Ammon's horn (tissue), 1 donor: ENCODE measurements at places on chromosomes 3 and 15.
A peak's percentile ranks its signal among the peaks of the same experiment; 100 is the strongest.

GRCh38 chr3:65262548-65262947 lies 574.7 kb upstream of the ADAMTS9 start:
- no peak for DNase-seq

DNA sequence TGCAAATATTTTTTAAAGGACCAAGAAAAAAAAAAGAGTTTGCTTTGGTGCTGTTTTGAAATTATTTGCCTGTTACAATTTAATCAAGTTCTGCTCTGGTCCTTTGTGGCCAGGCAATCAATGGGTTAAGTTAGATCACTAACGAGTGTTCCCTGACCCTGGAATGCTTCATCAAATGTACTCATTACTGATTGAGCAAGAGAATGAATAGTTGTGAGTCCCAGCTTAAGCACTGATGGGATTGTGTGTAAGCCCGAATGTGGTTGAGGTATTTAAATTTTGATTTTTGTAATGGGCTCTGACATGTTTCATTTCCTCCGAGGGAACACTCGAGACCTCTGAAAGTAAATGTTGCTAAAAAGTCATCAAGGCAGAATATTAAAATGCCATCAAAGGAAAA lies 699.1 kb downstream of the MCTP2 start:
- DNase-seq, result no peak

- DNase-seq, result no peak
Measured at GRCh38 chr15:34161329-34161963, 48.5 kb downstream of the KATNBL1 start.

GRCh38 chr15:42154956-42155355 lies 1.5 kb downstream of the PLA2G4F start:
- no peak for DNase-seq

DNA sequence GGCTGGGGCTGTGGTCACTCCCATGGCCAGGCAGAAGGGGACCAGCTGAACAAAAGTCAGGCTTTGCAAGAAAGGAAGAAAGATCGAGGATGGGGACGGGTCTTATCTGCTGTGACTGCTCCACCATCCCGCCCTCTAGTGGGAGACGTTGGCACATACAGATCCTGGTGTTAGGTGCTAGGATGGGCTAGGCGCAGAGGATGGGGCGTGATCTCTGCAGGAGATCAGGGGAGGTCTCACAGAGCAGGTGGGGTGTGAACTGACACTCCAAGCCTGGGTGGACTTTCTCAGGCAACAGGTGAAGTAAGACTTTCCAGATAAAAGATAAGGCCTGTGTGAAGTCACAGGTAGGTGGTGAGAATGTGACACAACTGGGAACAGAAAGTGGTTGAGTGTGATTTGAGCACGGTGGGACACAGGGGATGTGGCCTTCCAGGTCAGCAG lies 141.9 kb upstream of the SMAD3 start:
- no peak for DNase-seq

DNA sequence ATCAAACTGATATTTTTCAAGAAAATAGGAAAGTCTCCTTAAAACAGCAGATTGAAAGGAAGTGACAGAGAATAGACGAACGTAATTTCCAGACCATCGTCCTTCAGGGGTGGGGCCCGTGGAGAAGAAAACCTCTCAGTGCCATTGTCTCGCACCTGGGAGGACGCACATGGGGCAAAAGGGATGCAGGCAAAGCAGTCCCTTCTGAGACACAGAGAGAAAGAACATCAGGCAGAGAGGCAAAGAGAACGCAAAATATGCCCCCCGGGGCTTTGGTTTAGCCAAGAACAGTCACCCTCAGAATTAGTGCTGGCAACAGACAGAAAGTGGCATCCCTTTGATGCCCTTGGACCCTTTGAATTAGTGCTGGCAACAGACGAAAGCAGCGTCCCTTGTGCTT lies 37.0 kb downstream of the MUC20 start:
- no peak for DNase-seq

DNA sequence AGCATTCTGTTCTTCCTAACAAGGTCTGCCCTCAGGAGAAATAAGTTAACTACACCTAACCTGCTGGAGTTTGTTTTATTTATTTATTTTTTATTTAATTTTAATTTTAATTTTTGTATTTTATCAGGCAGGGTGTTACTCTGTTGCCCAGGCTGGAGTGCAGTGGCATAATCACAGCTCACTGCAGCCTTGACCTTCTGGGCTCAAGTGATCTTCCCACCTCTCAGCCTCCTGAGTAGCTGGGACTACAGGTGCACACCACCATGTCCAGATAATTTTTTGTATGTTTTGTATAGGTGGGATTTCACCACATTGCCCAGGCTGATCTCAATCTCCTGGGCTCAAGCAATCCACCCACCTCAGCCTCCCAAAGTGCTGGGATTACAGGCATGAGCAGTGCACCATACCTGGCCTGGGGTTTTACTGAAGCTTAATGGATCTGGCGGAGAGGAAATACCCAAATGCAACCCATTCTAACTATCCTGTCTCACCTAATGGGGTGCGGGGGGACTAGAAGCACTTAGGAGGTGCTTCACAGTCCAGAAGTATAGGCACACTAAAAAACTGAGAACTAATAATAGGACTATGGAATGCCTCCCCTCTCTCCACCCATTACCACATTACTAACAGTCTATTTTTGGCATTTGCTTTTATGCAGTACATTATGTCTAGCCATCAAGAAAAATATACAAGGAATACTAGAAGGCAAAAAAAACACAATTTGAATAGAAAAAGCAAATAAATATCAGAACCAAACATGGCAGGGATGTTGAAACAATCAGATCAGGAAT lies 61.4 kb downstream of the TTBK2 start:
- no peak for DNase-seq

DNA sequence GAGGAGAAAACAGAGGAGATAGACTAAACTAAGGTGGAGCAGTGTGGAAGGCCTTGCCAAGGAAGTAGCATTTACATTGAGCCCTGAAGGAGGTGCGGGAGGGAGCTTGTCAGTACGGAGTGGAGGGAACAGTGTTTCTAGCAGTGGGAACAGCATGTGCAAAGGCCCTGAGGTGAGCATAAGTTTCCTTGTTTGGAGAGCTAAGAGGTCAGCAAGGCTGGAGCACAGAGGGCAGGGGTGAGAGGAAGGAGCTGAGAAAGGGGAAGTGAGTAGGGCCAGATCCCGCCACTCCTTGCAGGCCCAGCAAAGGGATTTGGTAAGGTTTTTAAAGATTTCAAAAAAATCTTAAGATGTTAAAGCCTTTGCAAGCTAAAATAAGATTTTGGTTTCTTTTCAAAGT lies 70.1 kb downstream of the HMCES start:
- no peak for DNase-seq

GRCh38 chr3:159265705-159266104 lies 463.9 kb downstream of the MFSD1 start:
- DNase-seq, result no peak

GRCh38 chr3:48662753-48663488 lies at the start of gene CELSR3:
Gene CELSR3 (minus strand): TSS chr3:48662886. CDS start chr3:48662634, 252 bp downstream.
- DNase-seq, result peak; percentile 89

DNA sequence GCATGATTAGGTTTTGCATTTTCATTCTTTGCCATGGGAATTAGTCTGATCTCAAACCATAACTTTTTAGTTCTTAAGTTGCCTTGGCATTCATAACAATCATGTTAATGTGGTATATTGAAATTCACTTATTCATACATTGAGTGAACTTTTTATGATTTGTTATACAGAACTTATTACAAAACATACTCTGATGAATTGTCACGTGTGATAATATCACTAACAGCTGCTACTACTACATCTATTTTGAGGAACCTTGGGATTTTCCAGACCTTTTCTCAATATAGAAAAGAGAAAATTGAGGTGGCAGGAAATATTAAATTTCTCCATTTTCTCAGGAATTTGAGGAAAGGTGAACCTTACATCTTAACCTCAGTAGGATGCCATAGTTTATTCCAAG lies 9.2 kb downstream of the LXN start:
- no peak for DNase-seq

GRCh38 chr3:16137977-16138376 lies 36.5 kb upstream of the GALNT15 start:
- no peak for DNase-seq

GRCh38 chr3:59289831-59290230 lies 240.0 kb upstream of the CFAP20DC start:
- DNase-seq, result peak; percentile 4

- DNase-seq, result no peak
Measured at GRCh38 chr3:98010194-98010882, 24.8 kb downstream of the GABRR3 start.

- DNase-seq, result no peak
Measured at GRCh38 chr3:104127830-104128229, 1238.9 kb upstream of the ALCAM start.

- no peak for DNase-seq
Measured at GRCh38 chr3:145578471-145578870, 582.5 kb downstream of the PLOD2 start.

DNA sequence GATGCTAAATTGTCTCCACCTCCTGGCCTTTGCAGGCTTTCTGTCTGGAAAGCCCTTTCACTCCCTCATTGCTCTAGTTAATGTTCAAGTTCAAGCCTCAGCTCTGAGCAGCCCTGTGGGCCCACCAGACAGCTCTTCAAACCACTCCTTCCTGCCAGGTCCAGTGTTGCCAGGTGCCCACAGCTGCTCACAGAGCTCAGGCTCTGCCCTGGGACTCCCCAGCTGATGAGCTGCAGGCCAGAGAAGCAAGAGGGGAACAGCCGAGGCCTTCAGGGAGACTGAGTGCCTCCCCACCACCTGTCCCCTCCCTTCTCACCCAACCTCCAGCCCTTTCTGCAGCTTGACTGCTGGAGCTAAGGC lies 1.3 kb upstream of the ZBTB47 start:
- DNase-seq, result no peak

DNA sequence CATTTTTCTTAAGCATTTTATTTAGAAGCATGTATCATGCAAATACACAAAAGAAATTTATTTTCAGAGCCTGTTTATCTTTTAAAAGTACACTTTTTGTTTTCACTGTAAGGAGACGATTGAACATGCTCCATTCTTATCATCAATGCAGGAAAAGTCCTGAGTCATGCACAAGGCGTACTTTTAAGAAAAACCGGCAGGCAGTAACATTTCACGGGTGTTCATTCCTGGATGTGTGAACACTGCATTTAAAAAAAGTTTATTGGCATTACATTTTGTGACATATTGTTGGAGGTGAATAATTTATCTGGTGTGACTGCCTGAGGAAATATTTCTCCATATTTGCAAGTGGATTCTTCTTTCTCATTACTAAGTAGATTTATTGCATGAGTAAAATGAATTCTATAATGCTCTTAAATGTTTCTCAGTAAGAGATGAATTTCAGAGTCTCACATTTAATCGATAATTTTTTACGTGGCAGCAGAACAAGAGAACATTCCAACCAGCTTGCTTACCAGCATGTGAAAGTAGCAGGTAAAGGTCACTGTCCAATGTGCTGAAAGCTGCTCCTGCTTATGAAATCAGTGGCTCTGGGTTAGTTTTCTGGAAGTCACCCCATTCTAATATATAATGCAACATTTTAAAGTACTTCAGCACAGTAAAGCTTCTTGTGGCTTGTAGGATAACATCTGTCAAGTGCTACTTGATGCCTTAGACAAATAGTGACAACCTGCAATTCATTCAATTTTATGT lies 87.0 kb downstream of the SV2B start:
- DNase-seq, result no peak

DNA sequence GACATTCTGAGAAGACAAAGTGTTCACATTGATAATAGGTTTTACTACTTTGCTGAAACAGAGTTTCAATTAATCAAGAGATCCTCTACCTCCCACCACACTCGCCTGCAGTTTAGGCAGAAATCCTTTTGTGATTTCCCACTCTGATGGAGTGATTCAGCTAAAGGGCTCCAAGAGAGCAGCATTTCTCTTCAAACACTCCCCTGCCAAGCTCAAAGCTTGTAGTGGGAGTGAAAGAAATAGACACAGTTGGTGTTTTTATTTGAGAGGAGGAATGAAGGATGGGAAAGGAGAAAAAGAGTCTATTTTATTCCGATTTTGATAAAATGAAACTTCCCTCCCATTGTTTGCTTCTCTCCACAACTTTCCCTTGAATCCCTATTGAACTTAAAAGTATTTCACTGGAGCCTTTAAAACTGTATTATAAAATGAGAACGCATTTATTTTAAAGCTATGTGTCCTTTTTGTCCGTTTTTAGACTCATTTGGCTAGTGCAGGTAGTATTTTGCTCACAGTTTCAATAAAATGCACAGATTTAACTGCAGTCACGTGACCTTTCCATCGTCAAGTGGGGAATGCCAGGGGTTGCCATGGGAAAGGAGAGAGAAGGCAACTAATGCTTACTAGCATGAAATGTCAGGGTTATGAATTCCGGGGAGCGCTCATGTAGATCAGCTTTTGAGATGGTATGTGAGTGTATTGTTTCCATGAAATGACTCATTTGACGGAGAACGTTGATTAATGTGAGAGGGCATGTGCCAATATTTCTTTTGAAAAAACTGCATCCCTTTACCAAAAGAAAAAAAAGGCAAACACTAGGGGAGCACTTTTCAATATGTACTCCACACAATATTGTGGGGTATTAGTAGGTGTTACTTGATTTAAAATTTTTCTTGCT lies 7.7 kb upstream of the OSBPL11 start:
- DNase-seq, result peak; percentile 71

DNA sequence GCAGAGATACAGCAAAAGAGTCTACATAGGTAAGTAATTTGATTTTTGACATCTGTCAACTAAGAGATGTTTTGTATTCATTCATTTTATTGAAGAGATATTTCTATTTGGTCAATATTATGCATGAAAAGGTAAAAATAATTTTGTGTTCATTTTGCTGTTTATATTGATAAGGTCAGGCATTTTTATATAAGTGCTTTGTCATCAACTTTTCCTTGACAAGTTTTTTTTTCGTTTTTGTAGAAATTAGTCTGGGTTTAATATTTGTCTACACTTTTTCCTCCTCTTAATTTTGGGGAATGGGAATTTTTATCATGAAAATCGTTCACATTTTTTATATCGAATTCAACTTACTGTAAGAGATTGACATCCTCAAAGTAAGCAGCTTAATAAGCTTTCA lies 67.7 kb downstream of the STT3B start:
- DNase-seq, result no peak

DNA sequence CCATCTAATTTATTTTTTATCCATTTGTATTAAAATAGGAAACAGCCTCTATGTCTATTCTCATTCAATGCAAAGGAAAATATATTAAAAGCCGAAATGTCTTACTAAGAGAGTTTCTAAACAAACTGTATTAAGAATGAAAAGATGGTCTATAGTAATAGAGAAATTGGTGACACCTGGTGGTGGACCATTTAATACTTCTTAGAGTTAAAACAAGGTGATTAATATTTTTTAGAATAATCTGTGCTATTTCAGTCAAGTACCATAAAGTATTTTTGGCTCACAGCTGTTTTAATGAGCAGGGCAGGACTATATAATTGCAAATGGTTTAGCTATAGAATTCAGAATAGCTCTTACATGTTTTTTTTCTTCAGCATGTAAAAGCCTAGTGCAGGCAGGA lies 55.7 kb downstream of the SYNPR start:
- no peak for DNase-seq

DNA sequence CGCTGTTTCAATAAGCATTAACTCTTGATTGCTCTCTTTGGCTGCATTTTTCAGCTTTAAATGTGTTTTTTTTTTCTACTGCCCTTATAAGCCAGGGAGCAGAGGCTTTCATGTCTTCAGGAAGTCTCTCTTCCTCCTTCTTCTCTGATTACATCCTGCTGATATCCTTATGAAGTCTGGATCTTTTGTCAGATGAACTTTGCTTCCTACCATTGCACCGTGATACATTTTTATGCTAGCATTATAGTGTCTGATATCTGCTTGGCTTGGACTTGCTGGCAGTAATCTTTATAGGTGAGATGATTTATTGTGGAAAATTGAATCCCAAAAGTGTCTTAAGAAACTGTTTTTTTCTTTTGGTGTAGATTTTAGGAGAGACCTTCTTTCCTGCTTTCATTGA lies 160.4 kb upstream of the CFAP20DC start:
- DNase-seq, result no peak

- no peak for DNase-seq
Measured at GRCh38 chr3:197465996-197466549, 89.7 kb downstream of the BDH1 start.
